Caki2 (cell line): ENCODE measurements at places on chromosomes 2 and 18. TPM values are rescaled to one million over a fixed set of nuclear protein-coding genes. Genes with fewer than 3 reads are reported as not detected.

DNA sequence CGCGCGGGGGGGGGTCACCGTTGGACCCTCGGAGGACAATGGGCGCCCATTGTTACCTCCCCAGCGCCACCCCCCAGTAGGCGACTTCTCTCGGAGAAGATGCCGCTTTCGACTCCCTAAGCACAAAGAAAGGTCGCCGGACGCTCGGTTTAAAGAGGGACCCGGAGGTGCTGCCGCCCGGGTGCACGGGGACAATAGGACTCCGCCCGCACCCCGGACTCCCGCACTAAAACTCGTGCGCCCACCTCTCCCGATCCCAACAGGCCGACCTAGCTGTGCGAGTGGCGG, 318 bp upstream of the CDC42EP3 start:
- no peak for DNase-seq

- DNase-seq, result no peak
Measured at GRCh38 chr18:45680066-45680690, 43.8 kb upstream of the SLC14A1 start.

DNA sequence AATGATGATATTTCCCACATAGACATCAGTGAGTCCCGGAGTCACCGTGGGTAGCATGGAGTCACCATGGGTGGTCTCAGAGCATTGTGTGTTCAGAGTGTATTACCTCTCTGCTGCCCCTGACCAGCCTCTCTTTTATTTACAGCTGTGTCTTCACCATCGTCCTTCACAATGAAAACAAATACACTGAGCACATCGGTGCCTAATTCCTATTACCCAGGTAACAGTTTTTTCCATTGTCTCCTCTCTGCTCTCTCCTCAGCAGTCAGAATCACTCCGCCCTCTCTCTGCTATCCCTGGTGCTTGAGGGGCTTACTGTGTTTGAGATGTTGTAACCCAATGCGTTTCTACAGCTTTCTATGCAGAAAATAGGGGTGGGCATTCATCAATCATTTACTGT, 361.5 kb upstream of the RAB12 start:
- no peak for DNase-seq

The CTAGE1 gene
- not detected in 2 replicates for total RNA-seq

- DNase-seq, result no peak
Measured at GRCh38 chr18:22318745-22319407, 98.8 kb downstream of the CTAGE1 start.

GRCh38 chr2:133004623-133005022, 334.6 kb upstream of the LYPD1 start:
- no peak for DNase-seq
